CD4-positive, alpha-beta memory T cell (primary cell): ENCODE measurements at places on chromosomes 3 and 15. TPM values are rescaled to one million over a fixed set of nuclear protein-coding genes. Genes with fewer than 3 reads are reported as not detected.

DNA sequence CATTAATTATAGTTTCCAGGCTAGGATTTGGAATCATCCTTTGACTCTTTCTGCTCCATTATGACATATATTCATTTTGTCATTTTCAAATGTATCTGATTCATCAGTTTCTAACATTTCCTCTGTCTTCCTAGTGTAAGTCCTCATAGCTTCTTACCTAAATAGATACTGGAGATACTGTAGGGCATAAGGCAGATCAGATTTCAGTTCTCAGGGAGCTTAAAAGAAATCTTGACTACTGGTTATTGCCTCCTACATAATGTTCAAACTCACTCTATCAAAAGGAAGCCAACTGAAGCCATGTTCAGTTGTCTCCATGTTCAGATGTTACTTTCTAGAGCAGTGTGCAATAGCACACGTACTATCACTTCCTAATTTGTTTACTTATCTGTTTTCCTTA, 29.6 kb upstream of the CTDSPL2 start:
- H3K36me3 ChIP-seq = peaks cover 3% of the 10 kb centered on the region
- H3K4me1 ChIP-seq = no peaks in the 10 kb centered on the region
- no peaks in the 10 kb centered on the region for H3K27me3 ChIP-seq
- no peak overlapping the region for H3K4me3 ChIP-seq
- no peak for DNase-seq
- H3K27ac ChIP-seq = no peak overlapping the region

DNA sequence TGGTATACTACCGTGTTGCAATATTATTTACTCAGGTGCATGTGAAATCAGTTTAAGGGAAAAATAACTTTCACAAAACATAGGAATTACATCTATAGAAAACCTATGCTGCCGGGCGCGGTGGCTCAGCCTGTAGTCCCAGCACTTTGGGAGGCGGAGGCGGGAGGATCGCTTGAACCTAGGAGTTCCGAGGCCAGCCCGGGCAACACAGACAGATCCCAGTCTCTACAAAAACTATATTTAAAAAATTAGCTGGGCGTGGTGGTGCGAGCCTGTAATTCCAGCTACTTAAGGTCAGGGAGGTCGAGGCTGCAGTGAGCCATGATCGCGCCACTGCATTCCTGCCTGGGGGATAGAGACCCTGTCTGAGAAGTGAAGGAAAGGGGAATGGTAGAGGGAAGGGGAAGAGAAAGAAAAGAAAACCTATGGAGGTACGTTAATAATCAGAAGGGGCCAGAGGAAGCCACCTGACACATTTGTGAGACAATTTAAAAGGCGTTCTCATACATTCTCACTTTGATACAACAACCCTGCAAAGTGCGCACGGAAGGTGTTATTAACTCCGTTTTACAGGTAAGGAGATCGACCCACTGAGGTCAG, 456 bp upstream of the TMEM62 start:
- no peak for DNase-seq
- peaks cover 18% of the 10 kb centered on the region for H3K4me1 ChIP-seq
- H3K4me3 ChIP-seq = peak overlapping the region; percentile 81
- H3K27ac ChIP-seq = peak overlapping the region; percentile 72

- no peak overlapping the region for H3K4me3 ChIP-seq
- peaks cover 9% of the 10 kb centered on the region for H3K36me3 ChIP-seq
- no peaks in the 10 kb centered on the region for H3K4me1 ChIP-seq
- H3K27me3 ChIP-seq = no peaks in the 10 kb centered on the region
Observed at GRCh38 chr15:25051399-25052154, 96.8 kb downstream of the SNRPN start.

DNA sequence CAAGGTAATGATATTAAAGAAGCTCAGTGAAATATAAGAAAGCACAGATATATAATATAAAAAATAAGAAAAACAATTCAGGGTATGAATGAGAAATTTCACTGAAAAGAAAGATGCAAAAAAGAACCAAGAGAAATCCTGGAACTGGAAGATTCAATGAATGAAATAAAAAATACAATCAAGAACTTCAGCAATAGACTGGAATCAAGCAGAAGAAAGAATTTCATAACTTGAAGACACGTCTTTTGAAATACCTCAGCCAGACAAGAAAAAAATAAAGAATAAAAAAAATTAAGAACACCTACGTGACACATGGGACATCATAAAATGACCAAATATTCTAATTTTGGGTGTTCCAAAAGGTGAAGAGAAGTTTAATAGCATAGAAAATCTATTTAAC, 104.6 kb upstream of the NEO1 start:
- H3K4me1 ChIP-seq = no peaks in the 10 kb centered on the region
- H3K4me3 ChIP-seq = no peak overlapping the region
- no peaks in the 10 kb centered on the region for H3K27me3 ChIP-seq
- no peak overlapping the region for H3K27ac ChIP-seq
- H3K36me3 ChIP-seq = no peaks in the 10 kb centered on the region
- DNase-seq = no peak

- H3K4me3 ChIP-seq = peak within 1 kb of the TSS; percentile 88
- peak; percentile 84 for DNase-seq
- peaks cover 29% of the 10 kb centered on the region for H3K36me3 ChIP-seq
Observed at GRCh38 chr3:52245322-52246263, at the start of gene PPM1M. PPM1M (plus strand) TSS chr3:52245759; CDS start chr3:52245825, 66 bp downstream.

DNA sequence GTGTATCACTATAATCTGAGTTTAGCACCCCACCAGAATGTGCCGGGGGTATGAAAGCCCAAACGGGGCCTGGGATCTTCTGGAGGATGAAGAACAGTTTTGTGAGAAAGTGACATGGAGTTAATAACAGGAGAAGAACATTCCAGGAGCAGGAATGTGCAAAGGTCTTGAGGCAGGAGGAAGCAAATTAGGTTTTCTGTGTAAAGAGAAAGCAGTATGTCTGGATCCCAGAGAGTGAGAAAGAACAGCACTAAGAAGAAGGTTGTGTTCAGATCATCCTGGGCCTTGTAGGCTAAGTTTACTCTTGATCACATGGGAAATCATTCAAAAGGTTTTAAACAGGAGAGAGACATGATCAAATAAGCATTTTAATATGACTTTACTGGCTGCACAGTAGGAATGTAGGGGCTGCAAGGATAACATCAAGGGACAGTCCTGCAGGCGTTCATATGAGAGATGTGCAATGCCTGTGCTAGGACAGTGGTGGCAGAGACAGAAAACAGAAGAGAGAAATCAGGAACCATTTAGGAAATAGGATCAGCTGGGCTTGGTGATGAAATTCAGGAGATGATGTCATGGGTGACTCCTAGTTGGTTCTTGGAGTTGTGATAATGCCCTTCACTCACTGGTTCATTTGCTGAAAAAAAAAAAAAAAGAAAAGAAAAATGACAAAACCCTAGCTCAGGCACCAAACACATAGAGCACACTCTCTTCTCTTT, 113.5 kb downstream of the TNIK start:
- DNase-seq = no peak
- no peak overlapping the region for H3K4me3 ChIP-seq
- H3K27ac ChIP-seq = no peak overlapping the region
- H3K4me1 ChIP-seq = peaks cover 37% of the 10 kb centered on the region
- H3K27me3 ChIP-seq = no peaks in the 10 kb centered on the region

The ATP13A5 gene
- not detected for total RNA-seq

The SPTBN5 gene
- total RNA-seq = 2.4 TPM

The RBPMS2 gene
- total RNA-seq = not detected

The PLOD2 gene
- not detected for total RNA-seq

DNA sequence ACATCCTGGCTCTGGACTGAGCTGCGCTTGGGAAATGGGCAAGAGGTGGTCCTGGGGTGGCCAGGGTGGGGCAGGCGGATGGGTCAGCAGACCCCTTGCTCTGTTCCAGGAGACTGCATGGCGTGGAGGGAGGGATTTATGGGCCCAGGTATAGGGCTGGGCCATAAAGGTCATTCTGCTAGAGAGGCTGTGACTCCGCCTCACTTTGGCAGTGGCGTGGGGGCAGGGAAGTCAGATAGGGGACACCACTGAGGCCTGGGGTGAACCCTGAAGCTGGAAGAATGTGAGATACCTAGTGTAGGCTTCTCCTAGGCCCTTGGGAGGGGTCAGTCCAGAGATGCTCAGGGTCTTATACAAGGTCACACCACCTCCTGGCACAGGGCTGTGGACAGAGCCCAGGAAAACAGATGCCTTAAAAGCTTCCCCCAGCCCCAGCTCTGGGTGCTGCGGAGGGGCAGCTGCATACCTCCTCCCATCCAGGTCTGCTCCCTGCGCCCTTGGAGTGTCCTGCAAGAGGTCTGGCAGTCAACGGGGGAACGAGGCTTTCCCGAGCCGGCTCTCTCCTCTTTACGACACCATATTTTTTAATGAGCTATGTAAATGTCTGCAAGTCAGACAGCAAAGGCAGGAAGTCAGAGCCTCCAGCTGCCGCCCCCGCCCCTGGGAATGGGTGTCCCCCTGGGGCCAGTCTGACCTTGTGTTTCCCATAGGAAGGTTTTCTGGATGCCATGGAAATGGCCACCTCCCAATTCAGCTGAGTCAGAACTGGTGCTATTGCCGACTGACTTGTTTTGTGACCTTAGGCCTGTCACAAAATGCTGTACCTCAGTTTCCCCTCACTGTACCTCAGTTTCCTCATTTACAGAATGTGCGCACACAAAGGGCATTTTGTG, 26.3 kb downstream of the LINGO1 start:
- no peaks in the 10 kb centered on the region for H3K27me3 ChIP-seq
- H3K36me3 ChIP-seq = no peaks in the 10 kb centered on the region
- H3K4me3 ChIP-seq = no peak overlapping the region
- no peak for DNase-seq

The IL17RD gene
- not detected for total RNA-seq

The SERPINI2 gene
- not detected for total RNA-seq

DNA sequence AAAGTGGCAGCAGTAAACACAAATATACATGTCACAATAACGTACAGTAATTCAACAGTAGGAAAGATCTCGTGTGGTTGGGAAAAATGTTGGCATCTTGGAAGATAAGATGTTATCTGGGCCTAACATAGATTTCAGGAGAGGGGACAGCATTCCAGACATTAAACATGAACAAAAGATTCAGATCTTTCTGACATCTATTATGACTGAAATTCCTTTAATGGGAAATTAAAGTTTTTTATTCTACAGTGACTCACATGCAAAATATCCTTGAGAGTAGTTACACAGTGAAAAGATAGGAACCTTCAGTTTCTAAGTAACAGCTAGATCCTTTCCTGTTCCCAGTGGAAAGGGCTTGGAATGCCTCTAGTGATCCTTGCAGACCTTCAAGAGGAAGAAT, 9.2 kb downstream of the NDUFB5 start:
- H3K27me3 ChIP-seq = no peaks in the 10 kb centered on the region
- peaks cover 3% of the 10 kb centered on the region for H3K36me3 ChIP-seq
- no peak overlapping the region for H3K27ac ChIP-seq
- peaks cover 8% of the 10 kb centered on the region for H3K4me1 ChIP-seq
- DNase-seq = no peak

- H3K4me1 ChIP-seq = peaks cover 5% of the 10 kb centered on the region
- no peak overlapping the region for H3K27ac ChIP-seq
Observed at GRCh38 chr3:40317061-40317855, 7.8 kb downstream of the EIF1B start.

DNA sequence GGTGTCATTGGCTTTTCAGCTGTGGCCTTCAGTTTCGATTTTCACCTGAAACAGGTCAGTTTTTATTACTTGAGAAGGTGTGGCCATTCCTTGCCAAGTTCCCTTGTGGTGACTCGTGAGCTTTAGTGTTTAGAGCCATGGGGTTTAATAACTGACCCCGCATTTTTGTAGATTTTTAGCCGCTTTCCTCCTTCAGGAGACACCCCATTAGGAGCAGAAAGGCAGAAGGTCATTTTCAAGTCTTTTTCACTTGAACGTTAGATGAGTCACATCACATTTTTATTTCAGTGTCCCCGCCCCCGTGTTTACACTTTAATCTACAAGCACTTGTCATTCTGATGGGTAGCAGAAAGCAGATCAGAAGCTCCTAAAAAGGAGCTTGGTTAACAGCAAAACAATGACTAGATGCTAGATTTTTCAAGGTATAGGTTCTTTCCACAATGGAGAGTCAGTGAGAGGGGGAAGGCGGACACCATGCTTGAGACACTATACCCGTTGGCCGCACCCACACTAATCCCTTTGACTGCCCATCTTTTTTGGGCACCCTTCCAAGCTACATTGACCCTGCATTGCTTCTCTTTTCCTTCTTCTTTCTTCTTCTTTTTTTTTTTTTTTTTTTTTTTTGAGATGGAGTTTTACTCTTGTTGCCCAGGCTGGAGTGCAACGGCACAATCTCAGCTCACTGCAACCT, 132.7 kb downstream of the GHSR start:
- no peak overlapping the region for H3K4me3 ChIP-seq
- no peak overlapping the region for H3K27ac ChIP-seq
- H3K27me3 ChIP-seq = no peaks in the 10 kb centered on the region
- DNase-seq = no peak
- H3K36me3 ChIP-seq = peaks cover 6% of the 10 kb centered on the region

GRCh38 chr3:102454181-102454580, 19.4 kb downstream of the ZPLD1 start:
- H3K27ac ChIP-seq = no peak overlapping the region
- no peak for DNase-seq
- H3K4me3 ChIP-seq = no peak overlapping the region
- H3K36me3 ChIP-seq = no peaks in the 10 kb centered on the region
- H3K4me1 ChIP-seq = no peaks in the 10 kb centered on the region

- H3K36me3 ChIP-seq = no peaks in the 10 kb centered on the region
- H3K4me1 ChIP-seq = no peaks in the 10 kb centered on the region
- DNase-seq = no peak
- no peak overlapping the region for H3K27ac ChIP-seq
Observed at GRCh38 chr3:118067439-118067838, 967.2 kb downstream of the IGSF11 start.

- H3K4me3 ChIP-seq = no peak overlapping the region
- H3K27ac ChIP-seq = no peak overlapping the region
- no peaks in the 10 kb centered on the region for H3K27me3 ChIP-seq
- H3K4me1 ChIP-seq = no peaks in the 10 kb centered on the region
- no peak for DNase-seq
Observed at GRCh38 chr15:61393949-61394348, 164.8 kb upstream of the RORA start.

- no peak for DNase-seq
- H3K4me1 ChIP-seq = no peaks in the 10 kb centered on the region
- no peaks in the 10 kb centered on the region for H3K36me3 ChIP-seq
- H3K4me3 ChIP-seq = no peak overlapping the region
Observed at GRCh38 chr15:87877114-87877810, 379.3 kb downstream of the NTRK3 start.

GRCh38 chr3:186316666-186317260, 45.3 kb downstream of the DGKG start:
- no peaks in the 10 kb centered on the region for H3K4me1 ChIP-seq
- no peak overlapping the region for H3K27ac ChIP-seq
- H3K27me3 ChIP-seq = no peaks in the 10 kb centered on the region
- no peaks in the 10 kb centered on the region for H3K36me3 ChIP-seq
- DNase-seq = no peak

The KY gene
- total RNA-seq = not detected

The MIX23 gene
- total RNA-seq = 23.4 TPM

GRCh38 chr3:123618768-123619484, 34.1 kb upstream of the HACD2 start:
- no peaks in the 10 kb centered on the region for H3K4me1 ChIP-seq
- no peak overlapping the region for H3K4me3 ChIP-seq
- H3K27me3 ChIP-seq = no peaks in the 10 kb centered on the region

The LRRK1 gene
- total RNA-seq = 0.58 TPM

GRCh38 chr15:58492661-58493397, 61.0 kb downstream of the LIPC start:
- no peaks in the 10 kb centered on the region for H3K36me3 ChIP-seq
- peaks cover 10% of the 10 kb centered on the region for H3K4me1 ChIP-seq
- no peak overlapping the region for H3K27ac ChIP-seq
- no peak overlapping the region for H3K4me3 ChIP-seq
- H3K27me3 ChIP-seq = no peaks in the 10 kb centered on the region
- DNase-seq = no peak

GRCh38 chr15:84827246-84827645, 10.1 kb downstream of the ALPK3 start:
- H3K4me1 ChIP-seq = no peaks in the 10 kb centered on the region
- DNase-seq = no peak
- H3K27ac ChIP-seq = no peak overlapping the region
